ENCODE measurements at places on chromosomes 1 and 21. TPM values are rescaled to one million over a fixed set of nuclear protein-coding genes. Genes with fewer than 3 reads are reported as not detected.

ARPC5 gene
- total RNA-seq: 115 TPM

KCNT2 gene
- 0.07 TPM for total RNA-seq

GRCh38 chr1:89753761-89754160 lies 67.1 kb upstream of the LRRC8D start:
- H3K36me3 ChIP-seq: no peaks in the 10 kb centered on the region
- peaks cover 34% of the 10 kb centered on the region for H3K4me1 ChIP-seq
- H3K27ac ChIP-seq: peak overlapping the region; percentile 55
- DNase-seq: no peak
- H3K27me3 ChIP-seq: no peaks in the 10 kb centered on the region

GRCh38 chr1:66556161-66556611 lies 22.2 kb downstream of the SGIP1 start:
- no peaks in the 10 kb centered on the region for H3K36me3 ChIP-seq
- no peak for DNase-seq
- H3K4me3 ChIP-seq: no peak overlapping the region
- no peaks in the 10 kb centered on the region for H3K27me3 ChIP-seq
- H3K4me1 ChIP-seq: no peaks in the 10 kb centered on the region

- no peak for DNase-seq
- peak overlapping the region; percentile 85 for H3K4me3 ChIP-seq
- no peaks in the 10 kb centered on the region for H3K27me3 ChIP-seq
- peak overlapping the region; percentile 98 for H3K27ac ChIP-seq
These were observed 1.4 kb downstream of the GUK1 start for GRCh38 chr1:228141226-228142044.

NUDT4B gene
- 0.55 TPM for total RNA-seq

- peak overlapping the region; percentile 67 for H3K4me3 ChIP-seq
- peak overlapping the region; percentile 87 for H3K27ac ChIP-seq
- peaks cover 59% of the 10 kb centered on the region for H3K4me1 ChIP-seq
- no peaks in the 10 kb centered on the region for H3K27me3 ChIP-seq
- DNase-seq: no peak
- no peaks in the 10 kb centered on the region for H3K36me3 ChIP-seq
These were observed 1.8 kb downstream of the ATP2B4 start for GRCh38 chr1:203628201-203629015.

DNA sequence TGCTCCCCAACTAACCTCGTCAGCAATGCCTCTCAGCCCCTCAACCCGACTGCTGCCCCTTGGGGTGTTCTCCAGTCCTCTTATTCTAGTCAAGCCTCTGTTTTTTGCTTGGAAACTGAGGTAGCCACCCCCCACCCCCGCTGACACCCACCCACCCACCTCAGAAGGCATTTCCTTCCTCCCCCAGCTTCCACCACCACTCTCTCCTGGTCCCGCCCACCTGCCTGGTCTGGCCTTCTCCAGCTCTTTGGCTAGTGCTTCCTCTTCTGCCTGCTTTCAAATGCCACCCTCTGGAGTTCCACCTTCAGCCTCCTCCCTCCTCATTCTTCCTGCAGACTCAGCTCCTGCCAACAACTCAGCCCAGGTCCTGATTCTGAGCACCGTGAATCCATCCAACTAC lies 35.3 kb downstream of the OLFML2B start:
- no peaks in the 10 kb centered on the region for H3K36me3 ChIP-seq
- no peak for DNase-seq
- peaks cover 7% of the 10 kb centered on the region for H3K27me3 ChIP-seq
- H3K27ac ChIP-seq: no peak overlapping the region
- H3K4me3 ChIP-seq: no peak overlapping the region

DISP3 gene
- 0.95 TPM for total RNA-seq

GBP5 gene
- total RNA-seq: 119 TPM

CA6 gene
- 2.8 TPM for total RNA-seq

- H3K27ac ChIP-seq: no peak overlapping the region
- H3K4me3 ChIP-seq: no peak overlapping the region
- peaks cover 15% of the 10 kb centered on the region for H3K4me1 ChIP-seq
- no peaks in the 10 kb centered on the region for H3K36me3 ChIP-seq
These were observed 18.6 kb upstream of the CHIA start for GRCh38 chr1:111272081-111272480.

PINK1 gene
- total RNA-seq: 28.3 TPM

GRCh38 chr1:245483247-245483646 lies 328.5 kb downstream of the KIF26B start:
- no peak overlapping the region for H3K27ac ChIP-seq
- H3K4me3 ChIP-seq: no peak overlapping the region
- peaks cover 6% of the 10 kb centered on the region for H3K27me3 ChIP-seq
- no peak for DNase-seq
- H3K36me3 ChIP-seq: no peaks in the 10 kb centered on the region

GRCh38 chr21:18275781-18276180 lies 31.1 kb downstream of the CHODL start:
- no peak overlapping the region for H3K27ac ChIP-seq
- no peaks in the 10 kb centered on the region for H3K36me3 ChIP-seq
- H3K4me1 ChIP-seq: no peaks in the 10 kb centered on the region

DNA sequence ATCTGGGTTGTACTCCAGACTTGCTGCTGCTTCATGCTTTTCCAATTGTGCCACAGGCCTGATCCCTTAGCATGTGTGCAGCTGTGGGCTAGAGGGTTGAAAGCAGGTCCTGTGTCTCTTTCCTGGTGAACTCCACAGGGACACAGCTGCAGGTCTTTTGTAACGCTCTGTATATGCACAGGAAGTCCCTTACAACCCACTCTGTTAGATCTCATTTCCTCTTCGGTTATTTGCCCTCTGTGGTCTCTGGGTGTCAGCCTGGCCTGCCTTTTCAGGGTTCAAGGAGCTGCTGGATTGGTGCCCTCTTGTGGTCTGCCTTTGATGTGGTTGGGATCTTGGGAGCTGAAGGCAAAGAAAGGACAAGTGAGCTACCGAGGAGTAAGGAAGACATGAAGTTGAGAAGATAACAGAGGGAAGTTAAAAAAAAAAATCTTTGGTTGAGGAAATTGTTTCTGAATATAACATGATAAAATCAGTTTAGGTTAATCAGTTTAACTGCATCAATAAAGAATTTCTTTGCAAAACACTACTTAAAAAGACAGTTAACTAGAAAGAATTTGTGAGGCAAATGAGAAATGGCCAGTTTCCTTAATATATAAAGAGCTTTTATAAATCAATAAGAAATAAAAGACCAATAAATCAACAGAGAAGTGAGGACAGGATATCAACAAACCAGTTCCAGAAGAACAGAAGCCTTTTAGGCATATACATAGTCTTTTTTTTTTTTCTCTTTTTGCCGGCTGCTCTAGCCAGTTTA lies 44.1 kb downstream of the UCK2 start:
- DNase-seq: peak; percentile 54
- no peaks in the 10 kb centered on the region for H3K27me3 ChIP-seq
- peaks cover 24% of the 10 kb centered on the region for H3K4me1 ChIP-seq
- no peaks in the 10 kb centered on the region for H3K36me3 ChIP-seq

GRCh38 chr1:68969441-68969840 lies 472.6 kb upstream of the DEPDC1 start:
- H3K4me3 ChIP-seq: no peak overlapping the region
- no peaks in the 10 kb centered on the region for H3K4me1 ChIP-seq
- no peak overlapping the region for H3K27ac ChIP-seq
- no peak for DNase-seq

FMO3 gene
- total RNA-seq: not detected

DNA sequence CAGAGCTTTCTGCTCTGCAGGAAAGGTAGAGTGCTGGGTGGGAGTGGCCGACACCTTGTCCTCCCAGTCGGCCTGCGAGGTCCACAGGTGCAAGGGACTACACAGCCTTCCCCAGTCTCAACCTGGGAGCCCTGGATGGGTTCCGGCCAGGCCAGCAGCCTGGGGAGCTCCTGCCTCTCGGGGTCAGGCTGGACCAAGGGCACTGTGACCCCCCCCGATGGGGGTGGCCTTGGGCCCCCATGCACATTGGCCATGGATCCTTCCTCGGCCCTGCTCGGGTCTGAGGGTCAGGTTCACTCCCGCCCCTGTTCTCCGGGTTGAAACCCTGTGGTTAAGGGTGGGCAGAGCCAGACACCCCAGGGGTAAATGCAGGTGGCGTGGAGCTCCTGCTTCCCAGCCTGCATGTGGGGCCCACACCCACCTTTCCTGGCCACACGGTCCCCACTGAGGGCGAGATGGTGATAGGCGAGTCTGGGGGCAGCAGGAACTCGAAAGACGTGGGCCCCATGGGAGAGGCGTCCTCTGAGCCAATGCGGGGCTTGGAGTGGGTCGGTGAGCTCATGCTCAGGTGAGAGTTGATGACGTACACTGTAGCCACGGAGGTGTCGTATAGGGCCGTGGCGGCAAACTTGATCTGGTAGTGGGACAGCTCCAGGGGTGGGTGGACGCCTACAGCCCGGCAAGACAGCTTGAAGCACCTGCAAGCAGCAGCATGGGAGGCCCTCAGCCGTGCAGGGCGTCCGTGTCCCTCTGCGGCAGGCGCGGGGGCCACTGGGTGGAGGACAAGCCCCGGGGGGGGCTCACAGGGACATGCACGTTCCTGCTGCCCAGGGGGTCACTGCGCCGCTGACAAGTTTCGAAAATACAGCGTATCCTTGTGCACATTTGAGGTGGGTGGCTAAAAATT lies 10.8 kb upstream of the TMEM52 start:
- peaks cover 3% of the 10 kb centered on the region for H3K27me3 ChIP-seq
- H3K4me1 ChIP-seq: no peaks in the 10 kb centered on the region
- no peak overlapping the region for H3K4me3 ChIP-seq

SRSF11 gene
- total RNA-seq: 302 TPM

DNAJC28 gene
- 0.58 TPM for total RNA-seq

GRCh38 chr1:64469116-64469976 lies 583 bp upstream of the CACHD1 start:
- DNase-seq: no peak
- peaks cover 4% of the 10 kb centered on the region for H3K27me3 ChIP-seq
- no peaks in the 10 kb centered on the region for H3K36me3 ChIP-seq
- H3K27ac ChIP-seq: no peak overlapping the region

- H3K36me3 ChIP-seq: no peaks in the 10 kb centered on the region
- no peaks in the 10 kb centered on the region for H3K4me1 ChIP-seq
These were observed 154.3 kb downstream of the COQ8A start for GRCh38 chr1:227094249-227094966.

GRCh38 chr1:225578251-225578977 lies 74.5 kb downstream of the ENAH start:
- no peak overlapping the region for H3K4me3 ChIP-seq
- peaks cover 6% of the 10 kb centered on the region for H3K27me3 ChIP-seq
- no peak for DNase-seq
- H3K4me1 ChIP-seq: no peaks in the 10 kb centered on the region
- H3K27ac ChIP-seq: no peak overlapping the region

DNA sequence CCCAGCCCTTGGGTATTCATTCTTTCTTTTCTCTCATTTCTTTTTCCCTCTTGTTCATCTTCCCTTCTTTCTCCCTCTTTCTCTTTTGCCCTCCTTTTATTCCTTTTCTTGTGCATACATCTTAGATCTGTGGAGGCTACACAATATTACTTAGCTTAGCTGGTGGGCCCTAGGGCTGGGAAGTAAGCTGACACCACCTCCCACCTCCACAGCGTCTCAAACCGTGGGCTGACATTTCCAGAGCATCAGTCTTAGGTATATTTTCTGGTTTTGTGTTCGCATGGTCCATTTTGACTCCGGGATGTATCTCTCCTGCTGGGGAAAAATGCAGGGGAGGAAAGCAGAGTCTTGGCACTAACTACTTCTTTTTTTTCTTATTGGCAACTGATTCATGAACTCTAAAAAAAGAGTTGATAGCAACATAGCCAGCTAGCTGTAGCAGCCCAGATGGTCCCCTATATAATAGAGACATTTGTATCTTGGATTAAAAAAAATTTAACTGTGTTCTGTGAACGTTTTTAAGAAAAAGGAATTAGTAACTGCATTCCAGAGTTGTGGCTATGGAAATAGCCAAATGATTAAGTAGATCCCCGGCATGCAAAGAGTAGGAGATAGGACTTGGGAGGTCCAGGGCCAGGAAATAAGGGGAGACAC lies 15.5 kb downstream of the CNIH3 start:
- no peak for DNase-seq
- H3K4me3 ChIP-seq: no peak overlapping the region
- peaks cover 6% of the 10 kb centered on the region for H3K27me3 ChIP-seq
- H3K36me3 ChIP-seq: no peaks in the 10 kb centered on the region
- no peaks in the 10 kb centered on the region for H3K4me1 ChIP-seq
- no peak overlapping the region for H3K27ac ChIP-seq

VASH2 gene
- total RNA-seq: 0.47 TPM

DNA sequence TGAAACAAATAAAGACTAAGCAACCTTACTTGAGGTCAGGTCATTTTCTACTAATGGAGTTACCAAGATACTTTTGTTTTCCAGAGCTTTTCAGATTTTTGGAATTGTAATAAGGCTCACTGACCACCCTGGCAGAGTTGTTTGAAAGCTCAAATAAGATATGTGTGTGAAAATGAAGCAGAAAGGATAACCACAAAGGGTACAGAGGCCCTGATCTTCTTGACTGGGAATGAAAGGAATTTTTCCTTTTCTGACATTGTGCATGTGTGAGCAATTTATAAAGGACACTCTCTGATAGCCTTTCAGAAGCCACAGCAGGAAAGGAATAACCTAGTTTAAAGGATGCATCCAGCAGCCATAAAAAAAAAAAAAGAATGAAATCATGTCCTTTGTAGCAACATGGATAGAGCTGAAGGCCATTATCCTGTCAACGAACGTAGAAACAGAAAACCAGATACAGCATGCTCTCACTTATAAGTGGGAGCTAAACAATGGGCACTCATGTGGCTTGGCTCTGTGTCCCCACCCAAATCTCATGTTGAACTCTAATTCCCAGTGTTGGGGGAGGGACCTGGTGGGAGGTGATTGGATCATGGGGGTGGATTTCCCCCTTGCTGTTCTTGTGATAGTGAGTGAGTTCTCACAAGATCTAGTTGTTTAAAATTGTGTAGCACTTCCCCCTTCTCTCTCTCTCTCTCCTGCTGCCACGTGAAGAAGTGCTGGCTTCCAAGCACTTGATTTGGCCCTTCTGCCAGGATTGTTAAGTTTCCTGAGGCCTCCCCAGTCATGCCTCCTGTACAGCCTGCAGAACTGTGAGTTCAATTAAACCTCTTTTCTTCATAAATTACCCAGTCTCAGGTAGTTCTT lies 3.1 kb upstream of the SRP9 start:
- H3K27me3 ChIP-seq: no peaks in the 10 kb centered on the region
- no peak overlapping the region for H3K4me3 ChIP-seq
- DNase-seq: no peak
- H3K4me1 ChIP-seq: peaks cover 24% of the 10 kb centered on the region
- H3K27ac ChIP-seq: no peak overlapping the region
- H3K36me3 ChIP-seq: no peaks in the 10 kb centered on the region

Data from T-cell (primary cell).